ENCODE measurements at places on chromosomes 3 and 15.

- DNase-seq: no peak
Observed at GRCh38 chr3:55708242-55708641, 221.1 kb upstream of the WNT5A start.

- no peak for DNase-seq
Observed at GRCh38 chr3:90092994-90093393, 985.6 kb downstream of the EPHA3 start.

GRCh38 chr3:128727996-128728395 is 2.0 kb downstream of the RAB7A start:
- no peak for DNase-seq

DNA sequence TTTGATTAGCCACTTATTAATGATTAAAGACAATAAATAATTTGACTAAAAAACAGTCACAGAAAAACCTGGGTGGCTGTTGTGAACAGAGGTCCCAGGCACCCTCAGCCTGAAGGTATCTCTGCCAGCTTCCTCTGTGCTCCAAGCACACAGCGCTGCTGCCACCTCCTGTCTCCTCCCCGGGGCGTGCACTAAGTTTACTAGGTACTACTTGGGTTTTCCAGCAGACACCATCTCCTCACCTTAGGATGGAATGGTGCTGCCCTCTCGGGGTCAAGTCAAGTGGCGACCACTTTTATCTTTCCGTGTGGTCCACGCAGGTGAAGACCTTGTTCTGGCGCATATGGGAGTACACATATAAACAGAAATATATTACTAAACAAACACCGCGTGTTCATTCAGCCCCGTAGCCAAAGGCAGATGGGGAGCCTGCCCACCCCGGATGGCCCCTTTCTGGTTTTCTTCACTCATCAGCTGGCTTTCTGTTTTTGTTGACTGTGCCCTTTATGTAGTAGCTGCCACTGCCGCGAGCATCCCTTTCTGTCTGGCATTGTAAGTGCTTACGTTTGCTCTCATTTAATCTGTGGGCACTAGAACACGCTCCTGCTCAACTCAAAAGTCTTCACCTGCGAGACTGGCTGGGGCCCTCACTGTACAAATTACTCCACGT is 128.0 kb downstream of the LRIG1 start:
- no peak for DNase-seq

- no peak for DNase-seq
Observed at GRCh38 chr3:171160325-171160724, 133.8 kb upstream of the SLC2A2 start.

DNA sequence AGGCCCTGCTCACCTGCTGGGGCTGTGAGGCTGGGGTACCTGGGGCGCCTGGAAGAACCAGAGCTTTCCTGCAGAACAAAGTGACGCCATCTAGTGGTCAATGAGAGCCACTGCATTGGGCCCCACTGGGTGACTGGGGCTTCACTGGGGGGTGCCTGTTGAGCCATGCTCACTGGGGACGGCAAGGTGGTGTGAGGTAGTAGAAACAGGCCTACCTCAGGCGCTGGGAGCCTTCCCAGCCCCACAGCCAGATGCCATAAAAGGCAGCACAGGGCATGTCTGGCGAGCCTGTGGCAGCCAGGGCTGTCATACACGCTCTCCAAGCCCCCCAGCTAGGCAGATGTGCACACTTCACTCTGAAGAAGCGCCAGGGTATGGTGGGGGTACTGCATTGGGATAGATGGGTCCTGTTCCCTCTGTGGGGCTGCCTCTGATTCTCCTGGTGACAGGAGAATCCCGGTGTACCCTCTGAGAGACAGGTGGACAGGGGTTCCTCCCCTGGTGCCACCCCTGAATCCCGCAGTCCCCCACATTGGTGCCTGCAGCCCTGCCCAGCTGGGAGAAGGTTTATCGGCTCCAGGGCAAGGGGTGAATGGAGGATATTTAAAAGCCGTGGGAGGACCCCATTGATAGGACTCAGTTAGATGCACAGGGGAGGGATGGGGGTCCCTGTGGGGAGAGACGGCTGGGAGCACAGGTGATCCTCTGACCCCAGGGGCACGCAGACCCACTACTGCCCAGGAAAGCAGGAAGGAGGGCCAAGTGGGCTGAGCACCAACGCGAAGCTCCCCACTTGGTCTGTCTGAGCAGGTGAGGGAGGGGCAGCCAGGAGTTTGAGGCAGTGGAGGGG is 178.8 kb downstream of the NSMCE3 start:
- no peak for DNase-seq

GRCh38 chr3:95343767-95344166 is 1280.9 kb downstream of the NSUN3 start:
- DNase-seq: no peak

DNA sequence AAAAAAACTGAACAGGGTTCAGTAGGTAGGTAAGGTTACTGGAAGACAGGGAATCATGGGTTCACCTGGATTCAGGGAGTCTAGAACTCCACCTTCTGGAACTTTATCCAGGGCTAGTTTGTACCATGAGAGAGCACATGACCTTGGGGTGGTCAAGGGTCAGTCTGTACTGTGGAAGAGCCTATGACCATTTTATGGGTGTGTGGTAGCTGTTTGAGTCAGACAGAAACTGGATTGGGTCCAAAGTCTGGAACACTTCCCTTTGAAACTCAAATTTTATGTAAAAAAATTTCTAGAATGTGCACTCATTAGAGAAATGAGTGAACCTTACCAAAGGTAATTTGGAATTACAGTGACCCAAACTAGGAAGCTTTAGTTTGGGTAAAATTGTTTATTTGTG is 486.0 kb upstream of the AGTR1 start:
- DNase-seq: no peak

DNA sequence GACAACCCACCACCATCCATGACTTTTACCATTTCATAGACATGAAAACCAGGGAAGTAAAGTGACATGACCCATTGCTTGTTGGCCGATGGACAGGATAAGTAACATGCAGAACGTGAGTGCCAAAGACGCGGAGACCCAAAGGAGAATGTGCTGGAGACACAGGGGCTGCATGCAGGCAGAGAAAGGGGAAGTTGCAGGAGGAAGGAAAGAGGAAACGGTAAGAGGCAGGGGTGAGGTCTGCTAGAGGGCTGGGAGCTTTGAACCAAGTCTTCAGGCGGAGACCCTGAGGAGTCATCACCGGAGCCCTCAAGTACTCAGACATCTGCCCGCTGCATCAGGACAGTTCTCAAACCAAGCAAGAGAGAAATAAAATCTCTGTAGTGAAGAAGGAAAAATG is 34.9 kb downstream of the MAGEF1 start:
- DNase-seq: no peak

DNA sequence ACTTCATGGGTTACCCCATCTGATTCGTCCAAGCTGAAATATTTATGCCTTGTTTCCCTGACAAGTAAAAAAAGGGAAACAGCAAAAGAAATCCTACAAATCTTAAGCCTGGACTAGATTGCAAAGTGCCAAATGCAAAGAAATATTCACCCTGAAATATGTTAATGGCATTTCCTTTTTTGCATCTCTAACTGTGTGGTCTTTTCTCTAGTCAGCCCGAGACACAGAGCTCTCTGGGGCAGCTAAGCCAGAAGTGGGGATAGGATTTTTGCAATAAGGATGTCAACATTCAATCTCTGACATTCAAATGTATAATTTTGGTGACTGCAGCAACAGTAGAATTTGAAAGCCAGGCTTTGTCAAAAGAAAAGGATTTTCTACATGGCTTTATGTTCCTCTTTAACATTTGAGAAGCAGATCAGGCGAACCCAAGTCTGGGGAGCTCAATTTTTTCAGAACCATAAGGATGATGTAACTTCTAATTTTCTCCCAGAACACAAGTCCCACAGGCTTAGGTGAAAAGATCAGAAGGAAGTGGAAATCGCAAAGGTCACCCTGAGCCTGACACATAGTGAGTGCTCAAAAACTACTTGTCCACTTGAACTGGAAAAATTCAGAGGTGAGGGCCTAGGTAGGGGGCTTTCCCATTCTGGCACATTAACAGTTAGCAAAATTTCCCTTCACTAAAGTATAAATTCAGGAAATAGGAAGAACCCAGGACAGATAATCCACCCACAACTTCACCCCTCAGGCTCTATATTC is 28.2 kb upstream of the KCNMB3 start:
- no peak for DNase-seq

- no peak for DNase-seq
Observed at GRCh38 chr15:49718846-49719245, 98.0 kb downstream of the DTWD1 start.

Data from AG09319 (cell line).